Glutamatergic neuron (in vitro differentiated cells): ENCODE measurements at places on chromosomes 5 and 9. TPM values are rescaled to one million over a fixed set of nuclear protein-coding genes. Genes with fewer than 3 reads are reported as not detected.
A peak's percentile ranks its signal among the peaks of the same experiment; 100 is the strongest.

The C9orf50 gene
- 0.56 TPM for total RNA-seq

The ORM2 gene
- not detected for total RNA-seq

The CD274 gene
- not detected for total RNA-seq

The OLFM1 gene
- total RNA-seq = 387 TPM

The PPP3R2 gene
- not detected for total RNA-seq

The TIMD4 gene
- not detected for total RNA-seq

The CCNO gene
- total RNA-seq = not detected

The SLC25A46 gene
- total RNA-seq = 38.1 TPM

The SKP1 gene
- 345 TPM for total RNA-seq

DNA sequence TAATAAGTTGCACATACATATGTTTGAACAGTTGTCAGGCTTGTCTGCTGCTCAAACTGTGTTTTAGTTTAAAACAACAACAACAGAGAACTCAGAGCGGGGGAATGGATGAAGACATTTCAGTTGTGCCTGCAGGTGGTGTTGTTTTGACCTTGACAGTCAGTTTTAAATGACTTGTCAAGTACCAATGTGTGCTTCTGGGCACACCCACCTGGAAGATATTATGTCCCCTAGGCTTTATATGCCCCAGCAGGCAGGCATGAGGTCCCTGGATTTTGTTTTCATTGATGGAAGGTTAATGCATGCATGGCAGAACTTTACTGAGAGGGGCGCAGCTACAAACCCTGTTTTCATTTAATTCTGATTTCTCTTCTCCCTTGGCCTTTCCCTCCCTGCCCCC lies 84.6 kb downstream of the AOPEP start:
- DNase-seq = no peak
- H3K4me3 ChIP-seq = no peak overlapping the region
- no peaks in the 10 kb centered on the region for H3K36me3 ChIP-seq
- H3K4me1 ChIP-seq = peaks cover 9% of the 10 kb centered on the region

DNA sequence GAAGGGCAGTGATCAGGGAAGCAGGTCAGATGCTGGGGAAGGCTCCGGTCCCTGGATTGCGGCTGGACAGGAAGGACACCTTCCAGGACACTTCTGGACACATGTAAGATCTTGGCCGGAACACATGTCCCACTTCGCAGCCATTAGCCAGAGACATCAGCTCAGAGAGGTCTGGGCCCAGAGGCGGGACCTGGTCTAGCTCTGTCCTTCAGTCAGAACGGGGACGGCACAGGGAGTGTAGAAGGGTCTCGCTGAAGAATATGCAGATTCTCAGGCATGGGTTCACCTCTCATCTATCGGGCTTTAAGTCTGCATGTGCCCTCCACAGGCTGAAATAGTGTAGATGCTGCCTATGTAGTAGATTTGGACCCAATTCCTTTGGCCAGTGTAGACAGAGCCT lies 73.3 kb downstream of the NTNG2 start:
- peaks cover 11% of the 10 kb centered on the region for H3K4me1 ChIP-seq
- no peak overlapping the region for H3K27ac ChIP-seq
- no peaks in the 10 kb centered on the region for H3K36me3 ChIP-seq
- peaks cover 7% of the 10 kb centered on the region for H3K27me3 ChIP-seq
- H3K4me3 ChIP-seq = no peak overlapping the region
- DNase-seq = no peak

- H3K27me3 ChIP-seq = peaks cover 58% of the 10 kb centered on the region
- peak overlapping the region; percentile 84 for H3K27ac ChIP-seq
- H3K4me1 ChIP-seq = peaks cover 66% of the 10 kb centered on the region
- DNase-seq = no peak
- peaks cover 11% of the 10 kb centered on the region for H3K36me3 ChIP-seq
- H3K4me3 ChIP-seq = no peak overlapping the region
These were observed 117.8 kb upstream of the SARDH start for GRCh38 chr9:133855802-133856521.

DNA sequence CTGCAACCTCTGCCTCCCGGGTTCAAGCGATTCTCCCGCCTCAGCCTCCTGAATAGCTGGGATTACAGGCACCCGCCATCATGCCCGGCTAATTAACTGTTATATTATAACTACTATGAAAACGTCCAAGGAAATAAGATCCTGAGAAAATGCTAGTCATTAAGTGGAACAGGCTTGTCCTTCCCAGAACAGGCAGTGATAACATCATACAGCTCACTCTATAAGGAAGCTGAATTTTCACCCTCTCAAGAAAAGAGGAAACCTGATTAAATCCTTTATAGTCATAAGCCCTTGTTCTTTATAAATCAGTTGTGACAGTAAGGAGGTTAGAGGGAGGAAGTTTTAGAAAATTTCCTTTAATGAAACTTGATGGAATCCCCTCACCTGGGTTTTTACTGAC lies 163.9 kb upstream of the CLINT1 start:
- peaks cover 7% of the 10 kb centered on the region for H3K4me1 ChIP-seq
- H3K27ac ChIP-seq = no peak overlapping the region
- no peak for DNase-seq

- no peaks in the 10 kb centered on the region for H3K36me3 ChIP-seq
- H3K27ac ChIP-seq = no peak overlapping the region
- DNase-seq = no peak
- no peaks in the 10 kb centered on the region for H3K4me1 ChIP-seq
- no peak overlapping the region for H3K4me3 ChIP-seq
- no peaks in the 10 kb centered on the region for H3K27me3 ChIP-seq
These were observed 125.1 kb downstream of the HACD4 start for GRCh38 chr9:20906326-20906725.

GRCh38 chr5:123819833-123820232 lies 307.9 kb downstream of the CSNK1G3 start:
- H3K4me3 ChIP-seq = no peak overlapping the region
- peaks cover 2% of the 10 kb centered on the region for H3K27me3 ChIP-seq
- H3K36me3 ChIP-seq = no peaks in the 10 kb centered on the region
- no peak overlapping the region for H3K27ac ChIP-seq
- DNase-seq = no peak

- H3K36me3 ChIP-seq = no peaks in the 10 kb centered on the region
- H3K4me3 ChIP-seq = no peak overlapping the region
- no peak overlapping the region for H3K27ac ChIP-seq
- peaks cover 9% of the 10 kb centered on the region for H3K4me1 ChIP-seq
- no peaks in the 10 kb centered on the region for H3K27me3 ChIP-seq
These were observed 17.7 kb upstream of the FAM120AOS start for GRCh38 chr9:93471124-93471523.

DNA sequence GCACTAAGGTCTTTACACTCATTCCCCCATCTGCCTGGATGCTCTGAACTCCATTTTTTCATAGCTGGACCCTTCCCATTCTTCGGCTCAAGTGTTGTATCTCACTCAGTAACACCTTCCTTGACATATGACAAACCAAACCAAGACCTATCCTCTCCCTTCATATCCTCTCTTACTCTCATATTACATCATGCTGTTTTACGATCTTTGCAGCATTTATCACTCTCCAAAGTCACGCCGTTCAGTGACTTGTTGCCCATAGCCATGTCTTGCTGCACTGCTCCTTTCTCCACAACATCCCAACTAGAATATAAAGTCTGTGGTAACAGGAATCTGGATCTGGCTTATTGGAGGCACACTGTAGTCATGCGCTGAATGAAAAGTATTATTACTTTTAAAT lies 923.6 kb upstream of the DMAC1 start:
- H3K27me3 ChIP-seq = peaks cover 6% of the 10 kb centered on the region
- no peak for DNase-seq
- no peaks in the 10 kb centered on the region for H3K36me3 ChIP-seq
- H3K27ac ChIP-seq = peak overlapping the region; percentile 44
- no peak overlapping the region for H3K4me3 ChIP-seq
- peaks cover 30% of the 10 kb centered on the region for H3K4me1 ChIP-seq

DNA sequence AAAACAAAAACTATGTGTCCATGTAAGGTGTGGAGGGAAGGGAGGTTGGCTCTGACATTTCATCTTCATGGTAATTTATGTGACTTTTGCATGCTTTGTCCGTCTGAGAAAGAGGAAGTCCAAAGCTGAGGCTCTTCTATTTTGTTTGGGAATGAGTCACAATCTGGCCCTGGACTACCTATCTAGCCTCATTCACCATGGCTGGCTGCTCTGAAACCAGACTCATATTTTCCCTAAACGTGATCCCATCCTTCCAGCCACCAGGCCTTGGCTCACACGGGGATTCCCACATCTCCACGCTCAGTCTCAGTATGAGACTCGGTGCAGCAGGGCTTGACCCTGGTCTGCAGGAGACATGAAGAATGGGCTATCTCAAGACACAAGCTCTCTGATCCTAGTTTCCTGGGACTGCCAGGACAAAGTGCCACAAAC lies 672.8 kb downstream of the ACTL7B start:
- DNase-seq = no peak
- no peak overlapping the region for H3K4me3 ChIP-seq
- H3K27me3 ChIP-seq = no peaks in the 10 kb centered on the region
- H3K4me1 ChIP-seq = no peaks in the 10 kb centered on the region
- H3K27ac ChIP-seq = no peak overlapping the region

GRCh38 chr5:100832252-100833230 lies 70.5 kb downstream of the ST8SIA4 start:
- DNase-seq = no peak
- no peaks in the 10 kb centered on the region for H3K36me3 ChIP-seq
- peaks cover 11% of the 10 kb centered on the region for H3K4me1 ChIP-seq
- no peak overlapping the region for H3K27ac ChIP-seq

GRCh38 chr9:107239474-107239873 lies 43.6 kb upstream of the RAD23B start:
- no peak overlapping the region for H3K27ac ChIP-seq
- no peak overlapping the region for H3K4me3 ChIP-seq
- H3K36me3 ChIP-seq = no peaks in the 10 kb centered on the region
- no peaks in the 10 kb centered on the region for H3K27me3 ChIP-seq
- peaks cover 7% of the 10 kb centered on the region for H3K4me1 ChIP-seq
- DNase-seq = no peak

DNA sequence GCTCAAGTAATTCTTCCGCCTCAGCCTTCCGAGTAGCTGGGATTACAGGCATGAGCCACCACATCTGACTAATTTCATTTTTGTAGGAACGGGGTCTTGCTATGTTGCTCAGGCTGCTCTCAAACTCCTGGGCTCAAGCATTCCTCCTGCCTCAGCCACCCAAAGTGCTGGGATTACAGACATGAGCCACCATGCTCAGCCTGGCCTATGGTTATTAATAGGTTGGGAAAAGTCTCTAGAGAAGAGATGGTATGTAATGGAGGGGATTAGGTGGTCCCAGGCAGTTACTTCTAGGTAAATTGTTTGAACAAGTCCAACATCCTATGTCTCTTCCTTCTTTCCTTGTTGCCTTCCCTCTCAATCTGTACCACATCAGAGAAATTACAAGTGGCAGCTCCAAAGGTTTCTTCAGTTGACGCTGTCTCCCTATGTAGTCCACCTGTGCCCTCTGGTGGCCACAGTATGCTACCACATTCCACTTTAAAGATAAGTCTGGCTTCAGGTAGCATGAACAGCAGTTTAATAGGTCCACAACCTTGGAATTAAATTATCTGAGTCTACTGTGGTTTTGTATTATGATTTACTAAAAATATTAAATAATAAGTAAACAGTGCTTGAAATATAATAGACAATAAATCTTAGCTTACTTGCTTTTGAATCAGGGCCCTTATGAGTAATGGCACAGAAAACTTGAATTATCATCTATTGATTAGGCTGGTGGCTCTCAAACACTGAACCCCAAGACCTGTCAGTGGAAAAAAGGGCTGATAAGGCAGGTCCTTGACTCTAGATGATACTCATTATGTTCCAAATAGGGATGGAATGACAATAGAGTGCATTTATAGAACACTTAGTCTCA lies 9.7 kb downstream of the TIGD6 start:
- no peak overlapping the region for H3K27ac ChIP-seq
- no peaks in the 10 kb centered on the region for H3K36me3 ChIP-seq
- no peaks in the 10 kb centered on the region for H3K4me1 ChIP-seq
- no peak overlapping the region for H3K4me3 ChIP-seq
- no peaks in the 10 kb centered on the region for H3K27me3 ChIP-seq
- peak; percentile 71 for DNase-seq

- no peaks in the 10 kb centered on the region for H3K27me3 ChIP-seq
- H3K27ac ChIP-seq = no peak overlapping the region
- no peak overlapping the region for H3K4me3 ChIP-seq
- no peak for DNase-seq
- H3K4me1 ChIP-seq = no peaks in the 10 kb centered on the region
- H3K36me3 ChIP-seq = no peaks in the 10 kb centered on the region
These were observed 62.2 kb upstream of the ANXA1 start for GRCh38 chr9:73089304-73089985.

DNA sequence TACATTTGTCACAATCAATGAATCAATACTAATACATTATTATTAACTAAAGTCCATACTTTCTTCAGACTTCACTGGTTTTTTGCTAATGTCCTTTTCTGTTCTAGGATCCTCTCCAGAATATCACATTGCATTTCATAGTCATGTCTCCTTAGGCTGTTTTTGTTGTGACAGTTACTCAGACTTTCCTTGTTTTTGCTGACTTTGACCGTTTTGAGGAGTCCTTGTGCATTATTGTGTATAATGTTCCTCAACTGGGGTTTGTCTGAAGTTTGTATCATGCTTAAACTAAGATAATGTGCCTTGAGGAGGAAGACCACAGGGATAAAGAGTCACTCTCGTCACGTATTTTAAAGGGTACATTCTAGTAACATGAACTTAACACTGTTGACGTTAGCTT lies 376.9 kb downstream of the NTRK2 start:
- H3K27me3 ChIP-seq = peaks cover 2% of the 10 kb centered on the region
- H3K27ac ChIP-seq = no peak overlapping the region
- DNase-seq = no peak
- no peak overlapping the region for H3K4me3 ChIP-seq

DNA sequence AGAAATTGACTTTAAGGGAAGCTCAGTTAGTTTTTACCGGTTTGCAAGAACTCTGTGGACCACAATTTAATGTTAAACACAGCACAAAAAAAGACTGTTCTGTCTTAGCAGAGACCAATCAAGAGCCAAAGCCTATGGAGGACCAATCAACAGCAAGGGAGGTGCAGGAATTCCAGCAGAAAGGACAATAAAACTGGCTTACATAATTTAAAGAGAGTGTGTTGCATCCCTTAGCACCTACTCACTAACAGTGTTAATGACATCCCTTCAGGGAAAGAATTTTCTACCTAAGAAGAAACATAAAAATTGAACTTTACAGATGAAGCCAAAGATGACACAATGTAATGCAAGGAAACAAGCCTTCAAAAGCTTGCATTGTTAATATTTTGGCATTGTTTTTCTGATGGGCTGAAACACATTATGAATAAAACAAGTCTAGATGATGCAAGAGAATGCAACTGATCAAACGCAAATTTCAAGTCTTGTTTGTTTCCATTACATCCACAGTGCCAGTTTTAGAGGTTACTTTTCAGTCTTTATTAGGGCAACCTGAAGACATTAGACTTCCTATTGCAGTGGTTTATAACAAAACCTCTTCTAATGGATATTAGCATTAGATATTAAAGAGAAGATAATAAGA lies 111.3 kb upstream of the FST start:
- no peak overlapping the region for H3K4me3 ChIP-seq
- no peaks in the 10 kb centered on the region for H3K4me1 ChIP-seq
- no peaks in the 10 kb centered on the region for H3K27me3 ChIP-seq
- DNase-seq = no peak
- H3K27ac ChIP-seq = no peak overlapping the region
- no peaks in the 10 kb centered on the region for H3K36me3 ChIP-seq
